ENCODE measurements at places on chromosomes 4 and X.

GRCh38 chr4:15238720-15239119, 189.1 kb upstream of the C1QTNF7 start:
- DNase-seq = no peak

DNA sequence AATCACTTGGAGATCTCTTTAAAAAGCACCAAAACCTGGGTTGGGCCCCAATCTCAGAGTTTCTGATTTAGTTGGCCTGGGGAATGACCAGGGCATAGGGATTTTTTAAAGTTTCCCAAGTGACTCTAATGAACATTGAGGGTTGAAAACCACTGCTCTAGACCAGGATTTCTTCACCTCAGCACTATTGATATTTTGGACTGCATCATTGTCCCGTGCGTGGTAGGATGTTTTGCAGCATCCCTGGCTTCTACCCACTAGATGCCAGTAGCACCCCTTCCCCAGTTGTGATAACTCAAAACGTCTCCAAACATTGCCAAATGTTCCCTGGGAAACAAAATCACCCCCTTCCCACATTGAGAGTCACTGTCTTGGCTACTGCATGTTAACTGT, 61.8 kb downstream of the ATXN3L start:
- DNase-seq = no peak

DNA sequence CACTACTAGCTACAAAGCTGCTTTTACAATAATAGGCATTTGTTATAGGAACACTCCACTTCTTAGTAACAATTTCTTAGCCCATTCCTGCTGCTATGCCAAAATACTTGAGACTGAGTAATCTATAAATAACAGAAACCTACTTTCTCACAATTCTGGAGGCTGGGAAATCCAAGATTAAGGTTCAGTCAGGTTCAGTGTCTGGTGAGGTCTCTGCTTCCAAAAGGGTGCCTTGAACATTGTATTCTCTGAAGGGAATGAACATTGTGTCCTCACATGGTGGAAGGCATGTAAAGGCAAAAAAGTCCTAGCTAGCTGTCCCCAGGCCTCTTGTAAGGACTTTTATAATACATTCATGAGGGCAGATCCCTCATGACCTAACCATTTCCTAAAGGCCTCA, 7.0 kb downstream of the SLC9B1 start:
- DNase-seq = no peak

- DNase-seq = no peak
These were observed 3.4 kb downstream of the AIFM1 start for GRCh38 chrX:130162094-130162735.
